ENCODE measurements at places on chromosomes 7 and 10.

GRCh38 chr7:68125168-68125567 lies 1128.5 kb downstream of the TYW1 start:
- DNase-seq = no peak

- peak; percentile 27 for DNase-seq
These were observed 77.8 kb upstream of the TNRC18 start for GRCh38 chr7:5501465-5501864.

DNA sequence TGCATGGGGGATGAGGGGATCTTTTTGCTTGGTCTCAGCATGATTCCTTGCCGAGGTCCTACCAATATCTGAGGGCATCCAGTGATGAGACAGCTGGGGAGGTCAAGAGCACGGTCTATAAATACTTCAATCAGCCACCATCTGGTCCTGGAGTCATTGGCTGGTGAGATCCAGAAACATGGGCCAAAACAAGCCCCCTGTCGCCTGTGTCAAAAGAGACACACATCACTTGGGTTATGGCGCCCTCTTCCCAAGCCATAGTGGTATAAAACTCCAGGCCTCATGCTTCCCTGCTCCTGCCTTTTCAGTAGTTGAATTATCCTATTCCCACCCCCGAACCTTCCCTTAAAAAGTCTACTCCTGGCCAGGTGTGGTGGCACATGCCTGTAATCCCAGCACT lies 60.9 kb downstream of the SLC35B4 start:
- DNase-seq = no peak

DNA sequence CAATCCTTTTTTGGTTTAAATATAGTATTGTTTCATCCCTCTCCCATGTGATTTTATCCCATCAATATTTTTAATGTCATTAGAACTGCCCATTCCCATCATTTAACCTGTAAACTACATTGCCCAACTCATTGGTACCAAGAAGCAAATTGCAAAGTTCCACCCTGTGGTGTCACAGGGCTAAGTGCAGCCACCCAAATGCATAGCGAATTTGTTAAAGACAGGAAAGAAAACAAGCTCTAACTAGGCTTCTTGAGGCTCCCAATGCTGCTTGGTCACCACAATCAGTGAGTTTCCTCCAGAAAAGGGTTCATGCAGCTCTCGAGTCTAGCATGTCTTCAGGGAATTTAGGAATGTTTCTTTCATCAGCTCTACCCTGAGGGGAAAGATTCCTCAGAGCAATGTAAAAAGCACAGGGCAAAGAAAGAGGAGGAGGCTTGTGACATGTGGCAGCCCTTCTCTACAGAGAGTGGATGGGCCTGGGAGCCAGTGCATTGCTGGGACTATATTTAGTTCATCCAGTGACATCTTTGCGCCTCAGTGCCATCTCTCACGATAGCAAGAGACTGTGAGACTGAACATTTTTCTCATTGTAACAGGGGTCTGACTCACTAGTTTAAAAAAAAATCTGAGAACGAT lies 58.1 kb downstream of the CAV1 start:
- no peak for DNase-seq

DNA sequence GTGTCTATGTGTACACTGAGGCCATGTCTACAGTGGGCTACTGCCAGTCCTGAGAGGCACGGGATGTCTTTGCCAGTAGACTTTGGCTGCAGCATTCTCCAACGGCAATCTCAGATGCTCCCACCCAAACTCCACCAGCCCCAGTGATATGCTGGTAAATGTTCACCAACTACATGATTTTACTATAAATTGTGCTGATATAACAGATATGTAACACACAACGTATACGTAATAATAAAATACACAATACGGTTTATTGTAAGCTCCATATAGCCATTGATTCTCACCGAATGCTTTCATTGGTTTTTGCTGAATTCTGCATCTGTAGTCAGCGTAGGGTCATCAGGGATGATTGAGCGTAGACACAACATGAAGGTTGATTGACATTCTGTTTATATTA lies 47.3 kb upstream of the C7orf33 start:
- no peak for DNase-seq

GRCh38 chr7:105295596-105296352 lies 92.9 kb downstream of the SRPK2 start:
- no peak for DNase-seq

DNA sequence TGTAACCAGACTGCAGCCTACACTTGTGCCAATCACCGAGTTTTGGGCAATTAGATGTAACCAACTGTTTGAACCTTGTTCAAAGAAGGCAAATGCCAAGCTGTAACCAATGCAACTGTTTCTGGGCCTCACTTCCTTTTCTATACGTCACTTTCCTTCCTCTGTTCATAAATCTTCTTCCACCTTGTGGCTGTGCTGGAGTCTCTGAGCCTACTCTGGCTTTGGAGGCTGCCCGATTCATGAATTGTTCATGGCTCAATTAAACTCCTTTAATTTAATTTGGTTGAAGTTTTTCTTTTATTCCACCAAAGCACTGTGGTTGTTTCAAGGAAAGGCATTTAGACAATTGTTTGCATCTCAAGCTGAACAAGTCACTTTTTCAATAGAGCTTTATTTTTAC lies 43.5 kb upstream of the UCN3 start:
- DNase-seq = no peak

GRCh38 chr10:46308666-46309450 lies 22.1 kb downstream of the ANTXRL start:
- no peak for DNase-seq

DNA sequence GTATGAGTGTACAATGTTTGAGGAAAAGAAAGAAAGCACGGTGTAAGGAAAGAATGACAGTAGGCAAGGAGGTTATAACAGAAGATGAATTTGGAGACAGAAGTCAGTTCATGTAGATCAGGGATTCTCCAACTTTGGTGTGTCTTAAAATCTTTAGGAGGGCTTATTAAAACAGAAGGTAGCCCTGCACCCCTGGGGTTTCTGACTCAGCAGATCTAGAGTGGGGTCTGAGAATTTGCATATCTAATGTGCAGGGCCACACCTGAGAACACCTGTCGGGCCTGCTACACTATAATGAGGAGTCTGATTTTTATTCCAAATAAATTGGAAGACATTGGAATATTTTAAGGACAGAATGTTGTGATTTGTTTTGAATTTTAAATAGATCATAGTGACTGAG lies 120.6 kb downstream of the RNF133 start:
- DNase-seq = no peak

GRCh38 chr10:9302140-9302746 lies 1247.8 kb downstream of the GATA3 start:
- no peak for DNase-seq

DNA sequence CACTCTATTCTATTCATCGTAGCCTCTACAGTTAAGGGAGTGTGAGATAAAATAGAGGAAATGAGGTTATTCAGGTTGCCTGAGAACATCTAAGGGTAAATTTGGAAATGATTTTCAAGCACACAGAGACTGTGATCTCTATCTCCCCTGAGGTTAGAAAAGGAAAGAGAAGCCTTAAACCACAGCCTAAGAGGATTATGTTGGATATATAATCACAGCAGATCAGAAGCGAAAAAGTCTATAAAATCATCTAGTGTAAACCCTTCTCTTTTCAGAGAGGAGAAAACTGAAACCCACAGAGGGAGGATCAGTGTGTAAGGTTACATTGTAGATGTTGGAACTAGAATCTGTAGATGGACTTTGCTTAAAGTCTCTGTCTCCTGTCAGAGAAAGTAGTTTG lies 90.6 kb upstream of the SEMA3E start:
- DNase-seq = no peak

GRCh38 chr10:7577176-7577575 lies 89.6 kb downstream of the ITIH5 start:
- no peak for DNase-seq

DNA sequence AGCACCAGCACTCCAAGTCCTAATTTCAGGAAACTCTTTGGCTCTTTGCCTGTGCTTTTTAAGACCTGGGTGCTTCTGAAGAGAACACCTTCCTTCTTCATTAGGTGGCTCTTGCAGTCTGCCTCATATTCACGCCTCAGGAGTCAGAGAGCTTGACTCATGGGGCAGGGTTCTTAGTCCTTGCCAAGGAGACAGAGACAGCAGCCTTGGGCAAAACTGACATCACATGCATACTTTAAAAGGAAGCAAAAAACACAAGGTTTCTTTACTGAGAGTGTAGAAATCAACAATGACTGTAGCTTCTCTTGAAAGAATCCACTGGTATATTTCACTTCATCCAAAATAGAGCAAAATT lies 780.6 kb downstream of the INHBA start:
- DNase-seq = no peak

- DNase-seq = peak; percentile 65
These were observed 64.3 kb downstream of the PDGFA start for GRCh38 chr7:455110-455928.

GRCh38 chr10:71396084-71396710 lies 523 bp upstream of the CDH23 start:
- DNase-seq = peak; percentile 72

GRCh38 chr7:135929249-135929648 lies 47.9 kb downstream of the MTPN start:
- DNase-seq = no peak

GRCh38 chr10:49080071-49080470 lies 35.3 kb downstream of the VSTM4 start:
- DNase-seq = no peak

- DNase-seq = no peak
These were observed 26.7 kb downstream of the MKLN1 start for GRCh38 chr7:131354390-131354789.

DNA sequence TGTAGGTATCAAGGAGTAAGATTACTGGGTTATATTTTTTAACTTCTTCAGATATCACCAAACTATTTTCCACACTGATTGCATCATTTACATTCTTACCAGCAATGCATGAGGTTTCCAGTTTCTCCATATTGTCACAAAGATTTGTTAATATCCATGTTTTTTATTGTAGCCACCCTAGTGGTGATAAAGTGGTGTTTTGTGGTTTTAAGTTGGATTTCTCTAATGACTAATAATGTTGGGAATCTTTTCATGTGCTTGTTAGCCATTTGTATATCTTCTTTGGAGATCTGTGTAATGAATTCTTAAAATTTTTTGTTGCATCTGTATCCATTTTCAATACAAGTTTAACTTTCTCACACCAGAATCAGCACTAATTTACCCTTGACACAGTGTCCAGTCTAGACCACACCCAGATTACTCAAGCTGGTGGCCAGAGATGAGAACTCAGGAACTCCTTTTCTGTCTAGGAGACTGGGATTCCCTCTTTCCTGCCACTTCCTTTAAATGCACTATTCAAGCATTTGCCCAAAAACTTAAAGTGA lies 67.0 kb upstream of the PLXDC2 start:
- no peak for DNase-seq

- no peak for DNase-seq
These were observed 46.5 kb downstream of the INHBA start for GRCh38 chr7:41656366-41656765.

DNA sequence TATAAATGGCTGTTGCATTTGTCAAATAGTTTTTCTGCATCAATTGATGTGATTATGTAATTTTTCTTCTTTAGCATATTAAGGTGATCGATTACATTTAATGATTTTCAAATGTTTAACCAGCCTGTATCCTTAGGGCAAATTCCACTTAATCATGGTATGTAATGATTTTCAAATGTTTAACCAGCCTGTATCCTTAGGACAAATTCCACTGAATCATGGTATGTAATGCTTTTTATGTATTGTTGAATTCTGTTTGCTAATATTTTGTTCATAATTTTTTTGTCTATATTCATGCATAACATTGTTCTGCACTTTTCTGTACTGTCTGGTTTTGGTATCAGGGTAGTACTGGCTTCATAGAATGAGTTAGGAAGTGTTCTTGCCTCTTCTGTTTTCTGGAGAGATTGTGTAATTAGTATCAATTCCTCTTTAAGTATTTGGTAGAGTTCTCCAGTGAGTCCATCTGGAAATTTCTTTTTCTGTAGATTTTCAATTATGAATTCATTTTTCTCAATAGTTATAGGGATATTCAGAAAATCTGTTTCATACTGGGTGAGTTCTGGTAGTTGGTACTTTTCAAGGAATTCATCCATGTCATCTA lies 393.2 kb upstream of the FOXK1 start:
- no peak for DNase-seq

DNA sequence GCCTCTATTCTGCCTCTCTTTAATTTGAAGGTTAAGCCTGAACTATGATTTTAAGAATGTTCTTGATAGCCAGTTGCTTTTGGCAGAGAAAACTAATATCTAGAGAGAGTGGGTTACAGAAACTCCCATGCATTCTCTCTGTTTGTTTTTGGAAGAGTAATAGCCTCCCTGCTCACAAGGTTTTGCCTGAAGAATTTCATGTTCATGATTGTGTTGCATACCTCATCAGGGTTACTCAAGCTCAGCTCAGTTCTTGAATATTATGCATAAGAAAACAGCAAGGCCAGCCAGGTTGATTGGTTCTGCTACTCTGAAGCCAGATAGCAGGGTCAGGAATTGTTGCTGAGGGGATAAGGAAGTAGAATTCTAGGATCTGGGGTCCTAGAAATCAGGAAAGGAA lies 137.4 kb downstream of the MDFIC start:
- no peak for DNase-seq

DNA sequence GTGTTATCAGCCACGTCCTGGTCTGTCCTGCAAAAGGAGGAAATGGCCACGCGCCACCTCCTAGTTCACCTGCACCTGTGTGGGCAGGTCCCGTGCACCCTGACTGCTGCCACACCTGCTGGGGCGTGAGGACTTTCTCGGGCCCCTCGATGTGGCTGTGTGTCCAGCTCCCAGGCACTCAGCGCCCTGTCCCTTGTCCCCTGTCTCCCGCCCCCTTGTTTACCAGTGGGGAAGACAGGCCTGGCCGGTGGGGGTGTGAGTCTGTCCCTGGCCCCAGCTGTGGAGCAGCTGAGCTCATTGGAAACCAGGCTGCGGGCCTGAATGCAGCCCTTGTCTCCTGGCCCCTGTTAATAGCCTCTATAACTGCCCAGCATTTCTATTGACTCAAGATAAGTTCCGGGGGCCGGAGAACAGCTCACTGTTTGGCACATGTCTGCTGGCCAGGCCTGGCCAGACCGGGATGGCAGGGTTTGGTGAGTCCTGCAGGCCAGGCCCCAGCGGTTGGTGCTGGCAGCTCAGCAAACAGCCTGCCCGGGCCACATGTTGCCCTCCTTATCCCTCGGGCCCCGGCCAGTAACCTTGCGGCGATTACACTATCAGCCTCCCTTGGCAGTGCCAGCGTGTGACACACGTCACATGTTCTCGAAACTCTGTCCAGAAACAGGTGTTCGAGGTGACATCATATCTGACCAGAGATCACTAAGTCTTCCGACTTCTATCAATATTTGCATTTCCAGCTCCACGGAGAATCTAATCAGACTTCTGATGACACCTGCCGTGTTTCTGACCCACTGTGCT lies 52.1 kb downstream of the FOXL3 start:
- peak; percentile 71 for DNase-seq

- no peak for DNase-seq
These were observed 2.0 kb downstream of the AGAP3 start for GRCh38 chr7:151088019-151088855.

- no peak for DNase-seq
These were observed 84.9 kb upstream of the ADRB1 start for GRCh38 chr10:113958631-113959382.
